ENCODE measurements at places on chromosomes 2 and 18.

DNA sequence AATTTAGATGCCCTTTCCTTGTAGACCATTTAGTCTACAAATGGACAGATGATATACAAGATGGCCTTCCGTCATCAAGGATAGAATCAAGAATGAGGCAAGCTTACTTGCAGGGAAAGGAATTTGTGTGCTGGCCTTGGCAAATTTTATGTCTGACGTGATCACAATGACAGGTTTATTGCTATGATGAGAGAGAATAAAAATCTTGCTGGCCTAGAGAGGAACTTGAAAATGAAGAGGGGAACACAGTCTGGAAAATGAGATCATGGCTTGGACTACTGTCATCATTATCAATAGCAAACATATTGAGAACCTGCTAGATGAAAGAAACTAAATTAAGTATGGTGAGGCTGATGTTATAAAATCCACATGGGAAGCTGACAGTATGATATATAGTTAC lies 66.0 kb downstream of the CSRNP3 start:
- H3K27ac ChIP-seq, result no peak overlapping the region
- no peaks in the 10 kb centered on the region for H3K27me3 ChIP-seq
- H3K4me1 ChIP-seq, result peaks cover 3% of the 10 kb centered on the region
- no peak for DNase-seq
- peaks cover 4% of the 10 kb centered on the region for H3K36me3 ChIP-seq

GRCh38 chr18:35756506-35757117 lies 175.1 kb downstream of the GALNT1 start:
- H3K4me1 ChIP-seq, result peaks cover 6% of the 10 kb centered on the region
- peaks cover 2% of the 10 kb centered on the region for H3K27me3 ChIP-seq
- peaks cover 1% of the 10 kb centered on the region for H3K36me3 ChIP-seq
- H3K27ac ChIP-seq, result peak overlapping the region; percentile 33
- no peak overlapping the region for H3K4me3 ChIP-seq

- H3K36me3 ChIP-seq, result peaks cover 32% of the 10 kb centered on the region
- peak overlapping the region; percentile 98 for H3K27ac ChIP-seq
- peaks cover 35% of the 10 kb centered on the region for H3K4me1 ChIP-seq
- H3K4me3 ChIP-seq, result peak overlapping the region; percentile 98
Observed at GRCh38 chr2:216498070-216498378, 620 bp upstream of the RPL37A start.

- no peak overlapping the region for H3K4me3 ChIP-seq
- H3K36me3 ChIP-seq, result peaks cover 24% of the 10 kb centered on the region
- peaks cover 9% of the 10 kb centered on the region for H3K4me1 ChIP-seq
- no peaks in the 10 kb centered on the region for H3K27me3 ChIP-seq
Observed at GRCh38 chr2:8893978-8894820, 56.8 kb upstream of the KIDINS220 start.

DNA sequence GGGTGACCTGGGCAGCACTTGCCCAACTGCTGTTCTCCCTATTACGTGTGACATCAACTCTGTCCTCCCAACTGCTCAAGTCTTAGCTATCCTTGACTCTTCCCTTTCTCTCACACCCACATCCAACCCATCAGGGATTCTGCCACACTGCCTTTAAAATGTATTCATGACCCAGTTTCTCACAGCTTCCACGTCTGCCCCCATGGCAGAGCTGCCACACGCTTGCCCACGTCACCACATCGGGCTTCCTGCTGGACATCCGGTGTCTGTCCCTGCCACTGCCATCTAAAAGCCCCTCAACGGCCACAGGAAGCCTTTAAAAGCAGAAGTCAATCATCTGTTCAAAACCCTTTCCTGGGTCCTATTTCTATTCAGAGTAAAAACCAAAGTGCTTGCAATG lies 233.1 kb upstream of the POU3F3 start:
- peaks cover 17% of the 10 kb centered on the region for H3K27me3 ChIP-seq
- H3K27ac ChIP-seq, result no peak overlapping the region
- no peaks in the 10 kb centered on the region for H3K4me1 ChIP-seq
- no peak for DNase-seq

- H3K27me3 ChIP-seq, result no peaks in the 10 kb centered on the region
- DNase-seq, result no peak
- peaks cover 5% of the 10 kb centered on the region for H3K4me1 ChIP-seq
- no peaks in the 10 kb centered on the region for H3K36me3 ChIP-seq
Observed at GRCh38 chr2:41234093-41234492, 782.2 kb upstream of the SLC8A1 start.

GRCh38 chr2:216535454-216535995 lies 36.9 kb downstream of the RPL37A start:
- no peak overlapping the region for H3K4me3 ChIP-seq
- peaks cover 3% of the 10 kb centered on the region for H3K27me3 ChIP-seq
- DNase-seq, result no peak
